ENCODE measurements at places on chromosomes 1 and 21. TPM values are rescaled to one million over a fixed set of nuclear protein-coding genes. Genes with fewer than 3 reads are reported as not detected.

The PRAMEF20 gene
- not detected for total RNA-seq

The KCNJ15 gene
- total RNA-seq, result 0.29 TPM

The FBXO2 gene
- total RNA-seq, result 7.0 TPM

The NLRP3 gene
- 2.8 TPM for total RNA-seq

The ZNF695 gene
- not detected for total RNA-seq

The ZBTB8B gene
- 3.6 TPM for total RNA-seq

DNA sequence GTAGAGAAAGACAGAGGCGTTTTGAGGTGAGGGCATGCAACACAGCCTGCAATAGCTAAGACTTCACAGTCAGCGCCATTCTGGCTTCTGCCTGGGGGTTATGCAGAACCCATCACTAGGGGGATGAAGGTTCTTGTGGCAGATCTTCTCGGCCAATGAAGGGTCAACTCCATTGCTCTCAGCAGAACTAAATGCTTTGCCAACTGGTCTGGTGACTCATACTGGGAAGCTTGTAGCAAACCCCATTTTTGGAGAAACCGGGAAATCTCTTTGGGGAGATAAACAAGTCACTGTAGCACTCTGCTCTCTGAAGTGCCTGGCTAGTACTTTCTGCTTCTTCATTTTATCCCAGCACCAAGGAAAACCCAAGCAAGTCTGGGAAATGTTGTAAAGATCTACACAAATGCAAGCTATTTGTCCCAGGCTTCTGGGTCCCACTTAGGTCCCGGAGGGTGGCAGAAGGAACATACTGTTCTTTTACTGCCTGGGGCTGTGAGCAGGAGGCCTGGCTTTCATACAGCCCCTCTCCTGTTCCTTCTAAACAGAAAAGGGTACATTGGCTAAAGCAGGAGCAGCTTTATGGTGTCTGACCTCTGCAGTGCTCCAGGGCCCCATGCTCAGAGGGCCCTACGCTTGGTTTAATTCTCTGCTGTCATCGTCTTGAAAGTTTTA is 28.8 kb downstream of the SHISA4 start:
- peak; percentile 54 for DNase-seq
- peak overlapping the region; percentile 9 for H3K4me3 ChIP-seq
- peaks cover 33% of the 10 kb centered on the region for H3K4me1 ChIP-seq

DNA sequence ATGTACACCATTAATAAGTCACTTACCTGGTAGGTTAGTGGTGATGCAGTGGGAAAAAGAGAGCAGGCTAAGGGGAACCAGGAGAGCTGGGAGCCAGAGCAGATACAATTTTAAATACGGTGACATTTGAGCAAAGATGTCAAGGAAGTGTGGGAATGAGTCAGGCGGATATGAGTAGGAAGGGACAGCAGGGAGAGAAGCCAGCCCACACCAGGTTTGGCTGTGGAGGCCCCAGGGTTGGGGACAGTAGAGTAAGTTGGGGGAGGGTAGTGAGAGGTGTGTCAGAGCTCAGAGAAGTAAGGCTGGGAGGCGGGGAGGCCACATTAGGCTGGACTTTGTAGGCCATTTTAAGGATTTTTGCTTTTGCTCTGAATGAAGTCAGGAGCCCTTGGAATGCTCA is 482.0 kb downstream of the DISC1 start:
- no peak overlapping the region for H3K27ac ChIP-seq
- no peaks in the 10 kb centered on the region for H3K27me3 ChIP-seq
- DNase-seq, result no peak
- no peaks in the 10 kb centered on the region for H3K36me3 ChIP-seq

GRCh38 chr21:16811011-16811410 is 701.8 kb upstream of the CXADR start:
- DNase-seq, result no peak
- peak overlapping the region; percentile 10 for H3K27ac ChIP-seq
- no peak overlapping the region for H3K4me3 ChIP-seq
- H3K36me3 ChIP-seq, result no peaks in the 10 kb centered on the region
- H3K4me1 ChIP-seq, result no peaks in the 10 kb centered on the region

DNA sequence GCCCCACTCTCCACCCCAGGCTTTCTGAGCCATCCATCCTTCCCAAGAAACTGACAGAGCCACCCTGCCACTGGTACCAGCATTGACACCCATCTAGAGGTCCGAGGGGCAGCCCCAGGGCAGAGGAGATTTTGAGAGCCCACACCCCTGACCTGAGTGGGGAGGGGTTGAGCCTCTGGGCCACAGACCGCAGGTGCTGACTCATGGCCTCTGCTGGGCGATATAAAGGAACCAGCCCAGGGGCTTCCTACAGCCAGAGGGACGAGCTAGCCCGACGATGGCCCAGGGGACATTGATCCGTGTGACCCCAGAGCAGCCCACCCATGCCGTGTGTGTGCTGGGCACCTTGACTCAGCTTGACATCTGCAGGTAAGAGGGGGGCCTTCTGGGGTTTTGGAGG is at the start of gene PADI4:
Gene PADI4, plus strand, starts transcription at position 252 of the 400 bp plus-strand sequence. Its CDS starts 26 bp downstream, at position 278.
- H3K4me1 ChIP-seq, result no peaks in the 10 kb centered on the region
- H3K4me3 ChIP-seq, result no peak within 1 kb of the TSS
- no peaks in the 10 kb centered on the region for H3K27me3 ChIP-seq
- H3K27ac ChIP-seq, result no peak within 1 kb of the TSS
- no peak for DNase-seq

GRCh38 chr1:53687901-53688300 is 51.1 kb downstream of the GLIS1 start:
- H3K4me1 ChIP-seq, result no peaks in the 10 kb centered on the region
- no peak overlapping the region for H3K4me3 ChIP-seq
- no peak for DNase-seq

DNA sequence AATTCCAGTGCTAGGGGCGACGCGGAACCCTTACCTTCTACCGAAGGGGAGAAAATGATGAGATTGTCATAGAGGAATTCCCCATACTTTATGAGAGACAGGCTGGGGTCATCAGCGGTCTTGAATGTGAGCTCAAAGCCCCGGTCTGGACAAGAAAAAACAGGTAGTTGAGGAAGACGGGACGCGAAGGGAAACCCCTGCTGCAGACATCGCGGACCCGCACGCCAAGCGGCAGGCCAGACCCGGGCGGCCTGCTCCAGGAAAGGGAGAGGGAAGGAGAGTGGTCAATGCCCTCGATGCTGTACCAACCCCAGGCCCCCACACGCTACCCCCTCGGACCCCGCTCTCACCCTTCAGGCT is 342 bp downstream of the DDOST start:
- no peaks in the 10 kb centered on the region for H3K36me3 ChIP-seq
- H3K4me3 ChIP-seq, result peak overlapping the region; percentile 76
- H3K4me1 ChIP-seq, result no peaks in the 10 kb centered on the region
- no peaks in the 10 kb centered on the region for H3K27me3 ChIP-seq
- H3K27ac ChIP-seq, result peak overlapping the region; percentile 38

GRCh38 chr1:223847781-223848345 is 2.1 kb upstream of the TP53BP2 start:
- no peak overlapping the region for H3K4me3 ChIP-seq
- H3K36me3 ChIP-seq, result no peaks in the 10 kb centered on the region
- H3K27ac ChIP-seq, result peak overlapping the region; percentile 100
- no peak for DNase-seq

- no peak overlapping the region for H3K27ac ChIP-seq
- no peak for DNase-seq
- no peak overlapping the region for H3K4me3 ChIP-seq
These were observed 39.8 kb upstream of the C1orf105 start for GRCh38 chr1:172380441-172381244.

- no peaks in the 10 kb centered on the region for H3K36me3 ChIP-seq
- H3K4me1 ChIP-seq, result no peaks in the 10 kb centered on the region
- peaks cover 46% of the 10 kb centered on the region for H3K27me3 ChIP-seq
- H3K27ac ChIP-seq, result no peak overlapping the region
- DNase-seq, result no peak
These were observed 752 bp upstream of the ACTA1 start for GRCh38 chr1:229434641-229435051.

DNA sequence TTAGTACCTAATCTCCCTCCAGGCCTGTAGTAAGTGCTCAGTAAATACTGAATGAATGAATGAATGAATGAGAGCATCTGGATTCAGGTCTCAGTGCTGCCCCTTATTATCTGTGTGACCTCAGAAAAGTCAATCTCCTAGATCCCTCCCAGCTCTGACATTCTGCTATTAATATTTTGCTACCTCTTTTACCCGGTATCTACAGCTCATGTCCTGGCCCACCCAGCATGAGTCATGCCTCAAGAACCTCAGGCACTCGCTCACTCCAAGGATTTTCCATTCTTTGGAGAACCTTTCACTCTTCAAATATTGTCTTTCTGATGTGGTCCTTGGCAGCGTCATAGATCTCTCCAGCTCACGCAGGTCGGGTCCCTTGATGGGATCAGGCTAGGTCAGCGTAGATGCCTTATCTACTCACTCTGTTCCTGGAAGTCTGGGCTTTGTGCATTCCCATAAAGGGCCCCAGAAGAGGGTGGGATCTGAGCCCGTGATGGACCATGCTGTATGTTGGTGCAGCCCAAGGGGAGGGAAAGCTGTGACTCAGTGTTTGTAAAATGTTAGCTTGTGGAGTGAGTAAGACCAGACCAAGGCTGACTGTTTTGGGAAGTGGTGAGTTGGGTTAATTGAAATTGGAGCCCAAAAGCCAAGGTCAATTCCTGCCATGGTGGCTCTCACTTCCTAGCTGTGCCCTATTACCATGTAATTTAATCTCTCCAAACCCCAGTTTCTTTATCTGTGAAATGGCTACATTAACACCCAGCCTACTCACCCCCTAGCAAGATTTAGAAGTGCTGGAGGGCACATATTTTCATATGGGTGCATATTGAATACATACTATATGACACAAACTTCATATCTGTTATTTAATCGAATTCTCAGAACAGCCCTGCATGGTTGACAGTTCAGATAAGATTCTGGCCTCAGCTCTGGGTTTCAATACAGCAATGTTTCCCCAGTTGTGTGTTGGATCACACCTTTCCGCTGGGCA is 214.1 kb upstream of the USP24 start:
- no peaks in the 10 kb centered on the region for H3K36me3 ChIP-seq
- DNase-seq, result peak; percentile 24
- H3K4me1 ChIP-seq, result peaks cover 5% of the 10 kb centered on the region
- no peak overlapping the region for H3K27ac ChIP-seq
- H3K27me3 ChIP-seq, result no peaks in the 10 kb centered on the region

GRCh38 chr1:233599542-233600073 is 14.3 kb upstream of the KCNK1 start:
- no peak overlapping the region for H3K4me3 ChIP-seq
- H3K27me3 ChIP-seq, result no peaks in the 10 kb centered on the region
- H3K36me3 ChIP-seq, result no peaks in the 10 kb centered on the region
- no peaks in the 10 kb centered on the region for H3K4me1 ChIP-seq
- no peak overlapping the region for H3K27ac ChIP-seq

DNA sequence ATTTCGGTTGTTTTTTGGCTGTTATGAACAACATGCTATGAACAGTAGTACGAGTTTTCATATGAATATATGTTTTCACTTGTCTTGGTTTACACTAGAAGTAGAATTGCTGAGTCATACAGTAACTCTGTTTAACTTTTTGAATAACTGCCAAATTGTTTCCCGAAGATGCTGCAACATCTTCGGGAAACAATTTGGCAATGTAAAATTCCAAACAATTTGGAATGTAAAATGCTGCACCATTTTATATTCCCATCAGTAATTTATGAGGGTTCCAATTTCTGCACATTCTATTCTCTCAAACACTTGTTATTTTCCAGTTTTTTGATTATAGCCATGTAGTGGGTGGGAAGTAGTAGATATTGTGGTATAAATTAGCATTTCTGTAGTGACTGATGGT is 11.6 kb downstream of the PCBP3 start:
- H3K4me1 ChIP-seq, result no peaks in the 10 kb centered on the region
- no peak overlapping the region for H3K4me3 ChIP-seq
- H3K27me3 ChIP-seq, result no peaks in the 10 kb centered on the region
- no peak overlapping the region for H3K27ac ChIP-seq
- DNase-seq, result no peak

- H3K4me1 ChIP-seq, result no peaks in the 10 kb centered on the region
- H3K27ac ChIP-seq, result no peak overlapping the region
- no peak overlapping the region for H3K4me3 ChIP-seq
These were observed 110.4 kb upstream of the C21orf91 start for GRCh38 chr21:17929510-17929909.

DNA sequence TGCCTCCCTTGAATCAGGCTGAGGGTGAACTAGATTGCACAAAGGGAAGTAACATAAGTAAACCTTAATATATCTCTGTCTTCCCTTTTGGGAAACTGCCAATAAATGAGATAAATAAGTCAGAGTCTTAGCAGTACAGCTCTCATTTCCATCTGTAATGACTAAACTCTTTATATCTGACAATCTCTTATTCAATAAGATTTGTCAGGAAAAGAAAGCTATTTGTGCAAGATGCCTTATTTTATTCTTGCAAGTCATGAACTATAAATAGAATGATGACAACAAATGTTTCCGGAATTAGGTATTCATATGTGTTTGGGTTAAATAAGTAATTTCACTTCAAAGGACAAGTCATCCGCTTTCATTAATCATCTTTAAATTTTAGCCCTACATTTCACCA is 229.2 kb downstream of the PTGER3 start:
- H3K4me3 ChIP-seq, result no peak overlapping the region
- no peaks in the 10 kb centered on the region for H3K27me3 ChIP-seq
- DNase-seq, result no peak
- no peaks in the 10 kb centered on the region for H3K4me1 ChIP-seq

DNA sequence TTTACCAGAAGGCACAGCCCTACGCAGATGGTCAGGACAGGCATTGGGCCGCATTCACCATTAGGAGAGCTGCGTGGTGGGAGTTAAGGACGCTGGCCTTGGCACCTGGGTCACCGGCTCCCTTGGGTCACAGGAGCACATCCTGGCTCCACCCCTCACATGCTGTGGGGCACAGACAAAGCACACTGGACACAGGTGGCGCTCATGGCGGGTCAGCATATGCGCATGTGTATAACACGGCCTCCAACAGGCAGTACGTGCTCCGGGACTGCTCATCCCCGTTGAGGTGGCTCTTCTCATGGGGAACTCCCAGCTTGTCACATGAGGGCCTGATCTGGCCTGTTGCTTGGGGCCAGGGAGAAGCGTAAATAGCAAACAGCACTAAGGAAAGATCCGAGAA is 25.0 kb downstream of the PGBD5 start:
- no peak overlapping the region for H3K4me3 ChIP-seq
- no peaks in the 10 kb centered on the region for H3K27me3 ChIP-seq
- H3K4me1 ChIP-seq, result no peaks in the 10 kb centered on the region
- no peak for DNase-seq
- no peaks in the 10 kb centered on the region for H3K36me3 ChIP-seq

- no peaks in the 10 kb centered on the region for H3K36me3 ChIP-seq
- no peak overlapping the region for H3K4me3 ChIP-seq
- no peaks in the 10 kb centered on the region for H3K4me1 ChIP-seq
- no peaks in the 10 kb centered on the region for H3K27me3 ChIP-seq
These were observed 10.4 kb downstream of the MRTO4 start for GRCh38 chr1:19262047-19262446.

GRCh38 chr1:161357073-161357472 is 10.6 kb downstream of the CFAP126 start:
- no peak overlapping the region for H3K4me3 ChIP-seq
- no peaks in the 10 kb centered on the region for H3K36me3 ChIP-seq
- no peak for DNase-seq
- H3K27ac ChIP-seq, result no peak overlapping the region

GRCh38 chr1:109819906-109820305 is 56.2 kb upstream of the EPS8L3 start:
- no peak for DNase-seq
- no peaks in the 10 kb centered on the region for H3K36me3 ChIP-seq
- H3K27me3 ChIP-seq, result no peaks in the 10 kb centered on the region
- peaks cover 19% of the 10 kb centered on the region for H3K4me1 ChIP-seq
- H3K27ac ChIP-seq, result no peak overlapping the region

- DNase-seq, result no peak
- H3K36me3 ChIP-seq, result no peaks in the 10 kb centered on the region
- no peaks in the 10 kb centered on the region for H3K27me3 ChIP-seq
- H3K4me3 ChIP-seq, result no peak overlapping the region
These were observed 29.8 kb upstream of the RC3H1 start for GRCh38 chr1:174051956-174052355.

GRCh38 chr1:44568128-44568900 is 106.0 kb downstream of the TMEM53 start:
- no peaks in the 10 kb centered on the region for H3K27me3 ChIP-seq
- no peaks in the 10 kb centered on the region for H3K36me3 ChIP-seq
- H3K4me1 ChIP-seq, result no peaks in the 10 kb centered on the region
- no peak overlapping the region for H3K4me3 ChIP-seq
- DNase-seq, result no peak
